ENCODE measurements at places on chromosomes 6 and 20.

DNA sequence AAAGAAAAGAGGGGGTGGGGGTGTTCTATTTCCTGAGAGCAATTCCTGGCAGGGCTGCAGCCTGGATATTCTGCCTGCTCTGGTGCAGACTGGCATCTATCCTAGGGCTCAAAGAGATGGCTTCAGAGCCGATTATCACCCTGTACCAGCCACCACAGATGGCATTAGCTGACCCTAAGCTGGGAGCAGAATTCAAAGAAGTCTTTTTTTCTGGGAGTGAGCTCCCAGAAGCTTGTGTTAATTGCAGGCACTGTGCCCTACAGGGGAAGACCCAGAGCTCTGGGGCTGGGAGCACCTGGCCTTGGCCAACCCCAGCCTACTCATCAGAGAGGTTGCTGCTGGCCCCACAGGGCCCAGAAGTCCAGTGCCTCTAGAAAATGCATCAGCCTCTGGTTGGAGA, 85.9 kb downstream of the PXDC1 start:
- DNase-seq: no peak

DNA sequence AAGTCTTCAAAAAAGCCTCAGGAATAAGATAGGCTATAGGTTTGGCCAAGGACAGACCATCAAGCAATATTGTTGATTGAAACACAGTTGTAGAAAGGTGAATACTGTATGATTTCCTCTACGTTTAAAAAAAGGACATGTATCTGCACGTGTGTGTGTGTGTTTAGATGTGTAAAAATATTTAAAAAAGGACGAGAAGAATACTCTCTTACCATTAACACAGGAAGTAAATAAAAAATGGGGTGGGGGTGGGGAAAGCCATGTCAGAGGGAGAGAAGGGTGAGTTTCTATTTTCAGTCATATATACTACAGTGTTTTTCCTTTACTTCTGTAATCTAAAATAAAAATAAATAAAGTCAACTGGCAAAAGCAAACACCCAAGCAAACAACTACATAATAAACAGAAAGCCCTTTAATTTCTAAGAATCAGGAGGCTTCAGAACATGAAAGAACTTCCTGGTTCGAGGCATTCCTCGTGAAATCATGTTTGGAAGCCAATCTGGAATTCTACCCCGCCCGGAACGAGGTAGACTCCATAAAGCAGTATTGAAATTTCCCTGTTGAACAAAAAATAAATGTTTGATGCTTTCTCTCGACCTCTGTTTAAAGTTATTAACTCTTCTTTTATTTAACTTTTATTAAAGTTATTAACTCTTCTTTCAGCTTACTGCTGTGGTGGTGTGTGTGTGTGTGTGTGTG, 158.1 kb upstream of the ZNF217 start:
- no peak for DNase-seq

DNA sequence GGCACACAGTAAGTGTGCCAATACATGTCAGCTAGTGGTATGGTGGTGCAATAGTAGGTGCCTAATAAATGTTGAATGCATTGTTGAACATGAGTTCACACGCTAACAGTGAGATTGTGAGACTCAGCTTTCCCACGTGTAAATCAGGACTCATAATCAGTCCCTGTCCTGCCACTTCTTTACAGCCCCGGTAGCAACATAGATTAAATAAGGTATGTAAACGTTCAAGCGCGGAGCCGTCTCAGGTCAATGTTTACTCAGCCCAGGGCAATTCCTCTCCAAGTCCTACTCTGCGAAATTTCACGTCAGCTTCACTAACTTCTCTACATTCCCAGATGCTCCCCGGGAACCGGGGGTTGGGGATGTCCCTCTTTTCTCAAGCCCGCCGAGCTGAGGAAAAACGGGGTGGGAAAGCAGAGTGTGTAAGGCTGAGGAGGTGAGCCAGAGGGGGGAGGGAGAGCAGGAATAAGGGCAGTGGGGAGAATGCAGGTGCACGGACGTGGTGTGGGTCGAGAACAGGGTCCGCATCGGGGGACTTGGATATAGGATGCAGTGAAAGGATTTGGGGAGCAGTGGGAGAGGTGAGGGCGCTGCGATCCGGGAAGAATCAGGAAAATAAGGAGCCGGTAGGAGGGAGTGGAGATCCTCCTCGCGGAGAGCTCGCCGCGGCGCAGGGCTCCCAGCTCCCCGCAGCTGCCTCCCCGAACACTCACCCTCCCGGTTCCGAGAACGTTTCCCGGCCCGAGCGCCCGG, 544 bp upstream of the TP53INP2 start:
- DNase-seq: no peak

DNA sequence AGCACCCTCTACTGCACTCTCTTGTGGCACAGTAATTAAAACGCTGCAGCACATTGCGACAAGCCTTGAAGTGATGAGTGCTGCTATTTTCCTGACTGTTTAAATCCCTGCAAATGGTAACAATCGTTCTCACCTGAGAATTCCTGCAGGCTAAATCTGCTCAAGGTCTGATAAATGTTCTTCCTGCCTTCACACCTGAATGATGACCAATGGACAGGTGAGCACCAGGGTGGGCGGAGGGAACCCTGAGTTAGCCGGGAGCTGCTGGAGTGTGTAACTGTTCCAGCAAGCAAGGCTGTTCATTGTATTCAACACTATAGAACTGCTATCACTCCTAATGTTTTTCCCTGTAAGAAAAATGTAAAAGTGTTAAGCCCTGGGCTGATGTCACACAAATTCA, 4.0 kb downstream of the DACT2 start:
- no peak for DNase-seq

GRCh38 chr20:25573288-25574251, 11.8 kb downstream of the NINL start:
- DNase-seq: peak; percentile 16

- no peak for DNase-seq
Observed at GRCh38 chr6:14790976-14791375, 454.9 kb upstream of the JARID2 start.

DNA sequence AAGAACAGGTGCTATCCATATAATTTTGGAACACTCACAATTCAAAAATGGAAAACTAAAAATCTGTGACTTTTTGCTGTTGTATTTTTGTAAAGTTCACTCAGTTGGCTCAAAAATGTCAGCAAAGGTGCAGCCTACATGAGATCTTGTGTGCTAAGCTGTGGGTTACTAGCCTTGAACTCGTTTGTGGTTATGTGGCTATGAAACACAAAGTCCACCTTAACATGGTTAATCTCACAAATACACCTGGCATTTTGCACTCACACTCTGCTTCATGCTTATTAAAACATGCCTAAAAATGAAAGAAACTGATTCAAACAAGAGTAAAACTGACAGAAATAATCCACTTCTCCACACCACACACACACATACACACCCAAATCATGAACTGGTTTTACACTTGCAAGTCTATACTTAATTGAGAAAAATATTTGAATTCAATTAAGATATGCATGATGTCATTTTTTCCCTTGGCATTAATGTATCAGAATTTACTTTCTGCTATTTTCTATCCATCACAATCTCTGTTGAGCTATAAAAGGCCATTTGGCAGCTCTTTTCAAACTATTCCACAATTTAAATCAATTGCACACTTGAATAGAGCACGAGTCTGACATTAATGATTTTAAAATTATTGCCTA, 22.9 kb upstream of the TMEM30A start:
- DNase-seq: no peak

- DNase-seq: peak; percentile 73
Observed at GRCh38 chr6:158068893-158069799, 87.5 kb downstream of the SYNJ2 start.

DNA sequence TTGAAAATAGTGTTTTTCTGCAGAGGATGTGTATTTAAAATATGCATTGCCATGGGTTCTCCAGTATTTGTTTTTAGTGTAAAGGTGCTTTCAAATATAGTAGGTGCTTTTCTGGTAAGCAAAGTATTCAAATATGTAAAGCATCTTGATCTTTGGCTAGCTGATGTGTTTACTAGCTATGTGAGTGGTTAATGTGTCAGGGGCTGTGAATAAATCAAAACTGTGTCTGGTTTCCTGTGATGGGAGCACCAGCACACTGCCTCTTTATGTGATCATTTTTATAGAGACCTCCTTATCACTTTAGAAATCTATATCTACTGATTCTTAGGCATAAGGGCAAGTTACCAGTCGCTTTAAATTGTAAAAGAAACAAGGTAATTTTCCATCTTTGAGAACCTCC, 388.9 kb upstream of the MAN1A1 start:
- DNase-seq: no peak

DNA sequence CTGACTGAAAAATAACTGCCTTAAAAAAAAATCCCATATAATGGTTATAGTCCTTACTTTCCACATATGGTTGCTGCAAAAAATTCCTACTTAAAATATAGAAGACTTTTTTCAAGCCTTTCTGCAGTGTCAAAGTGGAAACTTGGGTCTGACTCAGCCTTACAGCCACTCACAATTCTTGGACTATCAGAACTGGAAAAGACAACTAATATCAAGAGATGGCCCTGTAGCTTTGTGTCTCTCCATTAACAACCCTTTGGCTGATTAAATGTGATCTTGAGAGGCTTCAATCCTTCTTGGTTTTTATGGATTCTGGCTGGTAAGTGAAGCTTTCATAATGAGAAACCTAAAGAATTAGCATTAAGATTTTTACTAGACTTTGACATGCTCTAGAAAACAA, 307.8 kb downstream of the RNGTT start:
- no peak for DNase-seq

DNA sequence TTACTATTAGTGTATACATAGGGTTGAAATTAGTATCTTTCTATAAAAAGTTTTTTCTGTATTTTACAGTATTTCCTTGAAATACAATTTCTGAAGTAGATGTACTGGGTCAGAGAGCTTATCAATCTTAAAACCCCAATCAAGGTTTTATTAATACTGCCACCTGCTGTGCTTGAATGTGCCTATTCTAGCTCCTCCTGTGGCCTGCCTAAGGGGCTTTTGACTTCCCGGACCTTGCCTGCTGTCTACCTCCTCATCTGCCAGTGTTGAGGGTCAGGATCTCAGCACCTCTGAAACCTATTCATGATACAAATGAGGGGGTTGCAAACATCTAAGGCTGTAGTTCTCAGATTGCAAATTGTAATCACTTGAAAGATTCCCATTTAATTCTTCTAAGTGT, 9.2 kb downstream of the PACRG start:
- no peak for DNase-seq

DNA sequence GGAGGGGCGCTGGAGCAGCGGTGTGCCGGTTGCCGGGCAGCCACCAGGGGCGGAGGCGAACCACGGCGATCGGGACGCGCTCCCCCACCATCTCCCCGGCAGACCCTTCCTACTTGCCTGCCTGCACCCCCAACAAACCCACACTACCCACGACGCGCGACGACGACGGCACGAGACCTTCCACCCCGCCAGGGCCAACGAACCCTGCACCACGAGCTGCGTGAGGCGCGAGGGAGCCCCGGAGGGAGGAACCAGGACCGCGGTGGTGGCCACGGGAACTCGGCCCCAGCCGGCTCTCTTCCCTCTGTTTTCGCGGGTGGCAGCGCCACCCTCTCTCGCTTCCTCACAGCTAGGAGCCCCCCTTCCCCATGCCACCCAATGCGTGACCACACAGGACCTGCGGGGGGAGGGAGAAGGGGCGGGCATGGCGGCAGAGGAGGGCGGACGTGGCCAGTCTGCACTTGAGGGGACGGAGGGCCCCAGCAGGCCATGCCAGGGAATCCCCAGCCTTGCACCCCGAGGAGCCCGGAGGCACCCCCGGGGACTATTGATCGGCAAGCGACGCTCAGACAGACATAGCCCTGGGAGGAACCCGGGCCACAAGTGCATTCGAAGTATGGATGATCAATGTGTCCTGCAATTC, 1516.4 kb upstream of the DEFB115 start:
- DNase-seq: no peak

DNA sequence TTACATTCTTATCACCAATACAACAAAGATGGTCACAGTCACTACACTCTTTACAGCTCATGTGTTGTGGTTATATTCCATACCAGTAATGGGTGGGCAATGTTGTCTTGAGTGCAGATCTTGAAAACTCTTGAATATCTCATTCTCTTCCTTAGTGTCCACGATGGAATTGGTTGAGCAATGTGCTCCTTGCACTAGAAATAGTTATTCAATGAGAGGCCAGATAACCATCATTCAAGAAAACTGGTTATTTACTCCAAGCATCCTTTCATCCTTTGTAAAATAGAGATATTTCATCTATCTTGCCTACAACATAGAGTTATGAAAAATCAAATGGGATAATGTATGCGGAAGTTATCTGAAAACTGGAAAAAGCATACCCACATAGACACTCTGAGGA, 215.9 kb downstream of the ARHGAP18 start:
- DNase-seq: peak; percentile 36
